Stimulated activated CD8-positive, alpha-beta memory T cell treated with anti-CD3 and anti-CD28 coated beads, Interleukin-7, amount 100 ng/mL, for 1 hour (primary cell): ENCODE measurements at places on chromosomes 3 and 15.

DNA sequence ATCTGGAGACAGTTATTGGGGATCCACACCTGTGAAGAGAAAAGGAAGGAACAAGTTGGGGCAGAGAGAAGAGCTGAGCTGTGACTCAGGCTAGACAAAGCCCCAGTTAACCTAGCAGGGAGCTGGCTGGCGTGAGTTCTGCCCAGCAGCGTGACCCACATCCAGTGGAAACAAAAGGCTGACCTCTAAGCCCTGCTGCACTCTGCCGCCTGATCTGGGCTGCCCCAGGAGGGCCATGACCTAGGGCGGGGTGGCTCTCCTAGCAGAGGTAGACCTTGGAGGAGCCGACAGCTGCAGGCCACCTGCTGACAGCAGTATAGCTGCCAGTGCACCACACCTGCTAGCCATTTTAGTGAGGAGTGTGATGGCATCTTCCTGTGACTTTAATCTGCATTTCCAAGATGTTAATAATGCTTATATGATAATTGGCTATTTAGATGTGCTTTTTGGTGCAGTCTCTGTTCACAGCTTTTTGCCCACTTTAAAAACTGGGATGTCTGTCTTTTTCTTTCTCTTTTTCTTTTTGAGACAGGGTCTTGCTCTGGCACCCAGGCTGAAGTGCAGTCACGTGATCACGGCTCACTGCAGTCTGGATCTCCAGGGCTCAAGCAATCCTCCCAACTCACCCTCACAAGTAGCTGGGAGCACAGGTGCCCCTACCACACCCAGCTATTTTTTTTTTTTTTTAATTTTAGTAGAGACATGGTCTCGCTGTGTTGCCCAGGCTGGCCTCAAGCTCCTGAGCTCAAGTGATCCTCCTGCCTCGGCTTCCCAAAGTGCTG is 78.1 kb downstream of the LSM3 start:
- no peak for DNase-seq

GRCh38 chr3:104907507-104907906 is 459.2 kb upstream of the ALCAM start:
- DNase-seq: no peak

- no peak for DNase-seq
These were observed 1233.9 kb upstream of the ALCAM start for GRCh38 chr3:104132566-104133403.

DNA sequence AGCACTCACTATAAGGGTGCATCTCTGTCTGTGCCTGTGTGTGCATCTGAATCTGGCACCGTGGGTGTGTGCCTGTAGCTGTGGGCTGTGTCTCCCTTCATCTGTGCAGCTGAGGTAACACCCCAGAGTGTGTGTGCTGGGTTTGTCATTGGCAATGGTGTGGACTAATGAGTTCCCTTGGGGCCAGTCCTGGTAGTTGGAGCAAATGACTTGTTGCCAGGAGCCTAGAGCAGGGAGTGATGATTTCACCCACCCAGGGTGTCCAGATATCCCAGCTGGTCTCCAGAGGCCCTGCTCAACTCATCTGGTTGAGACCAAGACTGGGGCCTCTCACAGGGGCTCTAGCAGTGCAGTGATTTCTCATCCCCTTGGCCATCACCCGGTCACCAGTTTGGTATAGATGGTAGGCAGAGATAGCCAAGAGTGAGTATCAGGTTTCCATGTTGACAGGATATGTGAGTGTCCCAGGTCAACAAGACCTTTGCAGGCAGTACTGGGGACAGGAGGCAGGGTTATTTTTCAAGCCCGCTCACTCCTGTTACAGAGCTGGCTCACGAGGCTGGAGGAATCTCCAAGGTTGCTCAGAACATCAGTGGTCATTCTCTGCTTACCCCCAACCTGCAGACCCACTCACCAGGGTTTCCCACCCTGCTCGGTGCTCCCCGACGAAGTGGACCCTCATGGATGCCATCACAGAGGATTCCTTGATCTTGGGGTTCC is 4.1 kb upstream of the HDAC11 start:
- no peak for DNase-seq

DNA sequence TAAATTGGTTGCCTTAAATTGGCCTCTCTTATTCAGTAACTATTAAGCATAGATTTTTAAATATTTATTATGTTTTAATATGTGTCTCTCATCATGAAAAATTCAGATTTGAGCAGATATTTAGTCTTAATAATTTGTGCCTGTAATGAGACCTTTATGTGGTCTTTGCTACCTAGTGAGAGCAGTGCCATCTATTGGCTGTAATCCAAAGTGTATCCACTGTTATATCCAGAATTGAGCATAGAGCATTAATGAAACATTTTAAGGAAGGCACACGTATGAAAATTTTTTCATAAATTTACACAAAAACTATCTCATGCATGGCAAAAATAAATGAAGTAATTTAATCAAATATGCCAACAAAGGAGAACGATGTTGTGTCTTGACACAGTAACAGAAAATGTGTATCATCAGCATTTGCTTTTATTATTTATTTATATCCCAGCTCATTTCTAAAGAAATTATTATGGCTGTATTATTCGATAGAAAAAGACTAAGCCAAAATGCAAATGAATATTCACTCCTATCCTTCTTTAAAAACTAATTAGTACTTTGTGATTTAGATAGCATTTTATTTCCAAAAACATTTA is 203.5 kb downstream of the RSRC1 start:
- no peak for DNase-seq

GRCh38 chr15:80489030-80489594 is 84.9 kb downstream of the ARNT2 start:
- no peak for DNase-seq

DNA sequence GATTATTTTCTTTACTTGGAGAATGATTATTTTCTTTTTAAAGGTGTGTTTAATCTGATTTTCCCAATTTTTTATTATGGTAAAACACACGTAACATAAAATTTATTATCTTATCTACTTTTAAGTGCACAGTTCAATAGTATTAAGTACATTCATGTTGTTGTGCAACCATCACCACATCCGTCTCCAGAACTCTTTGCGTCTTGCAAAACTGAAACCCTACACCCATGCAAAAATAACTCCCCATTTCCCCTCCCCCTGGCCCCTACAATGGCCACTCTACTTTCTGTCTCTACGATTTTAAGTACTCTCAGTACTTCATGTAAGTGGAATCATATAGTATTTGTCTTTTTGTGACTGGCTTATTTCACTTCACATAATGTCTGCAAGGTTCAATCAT is 230.7 kb downstream of the SATB1 start:
- no peak for DNase-seq

DNA sequence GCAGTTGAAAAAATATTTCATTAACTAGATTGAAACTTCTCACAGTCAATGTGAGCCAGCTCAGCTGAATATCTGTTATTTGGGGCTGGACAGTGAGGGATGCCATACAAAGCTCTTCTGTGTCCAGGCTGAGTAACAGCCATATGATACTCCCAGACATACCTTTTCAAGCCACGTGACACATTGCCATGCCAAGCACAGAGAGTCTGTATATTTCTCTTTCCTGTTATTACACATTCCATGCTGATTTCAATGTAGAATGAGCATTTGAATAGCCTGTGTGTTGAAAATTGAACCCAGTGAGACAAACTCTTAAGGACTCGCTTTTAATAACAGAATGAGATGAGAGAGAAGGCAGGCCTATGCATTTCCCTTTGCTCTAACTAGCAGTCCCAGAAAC is 334.7 kb upstream of the RASGRP1 start:
- DNase-seq: no peak

- DNase-seq: no peak
These were observed 16.3 kb downstream of the RGMA start for GRCh38 chr15:93072411-93073394.
